ENCODE measurements at places on chromosomes 5 and 9.

DNA sequence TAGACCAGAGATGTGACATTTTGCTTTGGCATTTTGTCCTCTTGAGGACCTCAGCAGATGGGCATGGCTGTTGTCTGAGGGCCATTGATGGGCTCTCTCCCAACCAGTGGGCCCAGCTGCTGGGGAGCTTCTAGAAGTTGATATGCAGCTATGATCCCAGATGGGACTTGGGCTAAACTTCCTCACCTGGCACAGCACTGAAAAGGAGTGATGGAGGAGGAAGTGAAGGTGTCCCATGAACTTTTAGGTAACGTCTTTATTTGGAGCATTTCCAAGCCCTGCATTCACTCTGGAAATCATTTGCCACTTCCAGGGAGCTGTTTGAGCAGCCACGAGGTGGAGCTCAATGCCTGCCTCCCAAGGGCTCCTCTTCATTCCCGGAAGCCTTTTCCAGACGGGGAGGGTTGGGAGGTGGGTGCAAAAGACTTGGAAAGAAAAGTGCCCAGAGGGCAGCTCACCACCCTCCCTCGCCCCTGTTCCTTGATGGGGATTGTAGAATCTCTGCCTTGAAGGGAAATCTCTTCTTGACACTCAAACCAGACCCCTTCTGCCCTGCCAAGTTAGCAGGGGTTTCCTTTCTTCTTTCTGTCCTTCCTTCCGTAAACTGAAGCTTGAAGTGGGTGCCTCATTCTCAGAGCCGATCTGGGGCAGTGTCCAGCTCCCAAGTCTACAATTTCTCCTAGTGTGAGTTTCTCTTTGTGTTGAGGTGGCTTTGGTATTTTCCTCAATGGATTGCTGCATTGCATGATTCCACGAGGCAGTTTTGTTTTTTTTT lies 18.1 kb upstream of the NEUROG1 start:
- no peak for DNase-seq

DNA sequence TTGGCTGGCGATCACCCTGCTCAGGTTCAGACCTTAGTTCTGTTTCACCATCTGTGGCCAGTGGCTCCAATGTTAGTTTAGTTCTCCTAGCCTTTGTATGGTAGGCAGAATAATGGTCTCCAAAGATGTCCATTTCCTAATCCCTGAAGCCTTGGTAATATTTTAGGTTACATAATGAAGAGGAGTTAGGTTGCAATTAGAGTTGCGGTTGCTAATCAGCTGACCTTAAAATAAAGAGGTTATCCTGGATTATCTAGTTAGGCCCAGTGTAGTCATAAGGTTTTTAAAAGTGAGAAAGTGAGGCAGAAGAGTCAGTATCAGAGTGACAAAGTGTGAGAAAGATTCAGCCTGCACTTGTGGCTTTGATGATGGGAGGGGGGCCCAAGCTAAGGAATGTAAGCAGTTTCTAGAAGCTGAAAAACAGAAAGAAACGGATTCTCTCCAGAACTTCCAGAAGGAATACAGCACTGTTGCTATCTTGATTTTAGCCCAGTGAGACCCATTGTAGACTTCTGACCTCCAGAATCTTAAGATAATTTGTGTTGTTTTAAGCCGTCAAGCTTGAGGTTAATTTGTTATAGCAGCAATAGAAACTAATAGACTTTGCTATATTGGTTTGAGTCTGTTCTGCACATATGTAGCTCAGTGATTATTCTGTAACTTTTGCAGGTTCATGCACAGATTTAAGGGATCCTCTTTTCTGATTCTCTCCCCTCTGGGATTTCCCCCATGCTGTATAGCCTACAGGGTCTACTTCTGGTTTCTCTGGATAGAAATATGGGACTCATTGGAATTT lies 21.6 kb downstream of the LNPEP start:
- DNase-seq = no peak

DNA sequence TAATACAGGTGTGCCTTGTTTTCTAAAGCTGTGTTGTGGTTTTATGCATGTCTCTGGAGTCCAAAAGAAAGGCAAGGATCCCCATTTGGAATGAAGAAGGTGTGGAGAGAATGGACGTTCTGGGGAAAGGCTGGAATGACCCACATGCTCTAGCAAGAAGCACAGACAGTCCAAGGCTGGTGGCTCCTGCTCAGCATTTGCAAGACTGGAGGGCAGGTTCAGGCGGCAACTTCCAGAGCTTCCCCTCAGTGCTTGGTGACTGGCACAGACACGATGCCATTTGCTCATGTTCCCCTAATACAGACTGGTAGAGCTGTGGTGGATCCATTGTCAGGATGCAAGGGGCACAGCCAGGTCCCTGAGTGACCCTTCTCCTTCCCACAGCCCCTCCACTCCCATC lies 8.2 kb downstream of the SLC22A4 start:
- DNase-seq = no peak

DNA sequence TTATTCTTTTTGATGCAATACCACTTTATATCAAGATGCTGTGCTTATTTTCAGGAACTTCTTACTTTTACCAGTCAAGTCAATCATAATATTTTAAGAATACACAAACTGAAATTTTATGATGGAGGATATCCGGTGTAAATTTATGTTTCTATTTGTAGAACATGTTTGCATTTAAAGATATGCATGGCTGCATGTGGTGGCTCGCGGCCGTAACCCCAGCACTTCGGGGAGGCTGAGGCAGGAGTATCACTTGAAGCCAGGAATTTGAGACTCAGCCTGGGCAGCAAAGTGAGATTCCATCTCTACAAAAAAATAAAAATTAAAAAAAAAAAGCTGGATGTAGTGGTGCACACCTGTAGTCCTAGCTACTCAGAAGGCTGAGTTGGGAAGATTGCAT lies 73.5 kb upstream of the ALDH1A1 start:
- no peak for DNase-seq

DNA sequence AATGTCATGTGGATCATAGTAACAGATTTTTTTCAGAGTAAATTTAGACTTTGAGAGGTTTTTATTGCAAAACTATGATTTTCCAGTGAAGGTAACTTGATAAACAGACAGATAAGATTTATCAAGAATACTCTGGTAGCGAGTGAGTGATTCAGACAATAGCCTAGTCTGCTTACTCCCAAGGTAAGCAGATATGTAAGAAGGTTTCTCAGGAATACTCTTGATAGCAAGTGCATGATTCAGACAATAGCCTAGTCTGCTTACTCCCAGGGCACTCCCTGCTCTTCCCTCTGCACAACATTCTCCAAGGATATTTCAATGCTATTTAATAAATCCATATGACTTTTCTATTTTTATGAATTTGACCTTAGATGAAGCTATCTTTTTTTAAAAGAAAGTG lies 1881.5 kb downstream of the EFNA5 start:
- DNase-seq = no peak

- DNase-seq = no peak
These were observed 2.1 kb upstream of the GABRB2 start for GRCh38 chr5:161548487-161549094.

GRCh38 chr9:89891221-89891590 lies 286.4 kb downstream of the GADD45G start:
- no peak for DNase-seq

DNA sequence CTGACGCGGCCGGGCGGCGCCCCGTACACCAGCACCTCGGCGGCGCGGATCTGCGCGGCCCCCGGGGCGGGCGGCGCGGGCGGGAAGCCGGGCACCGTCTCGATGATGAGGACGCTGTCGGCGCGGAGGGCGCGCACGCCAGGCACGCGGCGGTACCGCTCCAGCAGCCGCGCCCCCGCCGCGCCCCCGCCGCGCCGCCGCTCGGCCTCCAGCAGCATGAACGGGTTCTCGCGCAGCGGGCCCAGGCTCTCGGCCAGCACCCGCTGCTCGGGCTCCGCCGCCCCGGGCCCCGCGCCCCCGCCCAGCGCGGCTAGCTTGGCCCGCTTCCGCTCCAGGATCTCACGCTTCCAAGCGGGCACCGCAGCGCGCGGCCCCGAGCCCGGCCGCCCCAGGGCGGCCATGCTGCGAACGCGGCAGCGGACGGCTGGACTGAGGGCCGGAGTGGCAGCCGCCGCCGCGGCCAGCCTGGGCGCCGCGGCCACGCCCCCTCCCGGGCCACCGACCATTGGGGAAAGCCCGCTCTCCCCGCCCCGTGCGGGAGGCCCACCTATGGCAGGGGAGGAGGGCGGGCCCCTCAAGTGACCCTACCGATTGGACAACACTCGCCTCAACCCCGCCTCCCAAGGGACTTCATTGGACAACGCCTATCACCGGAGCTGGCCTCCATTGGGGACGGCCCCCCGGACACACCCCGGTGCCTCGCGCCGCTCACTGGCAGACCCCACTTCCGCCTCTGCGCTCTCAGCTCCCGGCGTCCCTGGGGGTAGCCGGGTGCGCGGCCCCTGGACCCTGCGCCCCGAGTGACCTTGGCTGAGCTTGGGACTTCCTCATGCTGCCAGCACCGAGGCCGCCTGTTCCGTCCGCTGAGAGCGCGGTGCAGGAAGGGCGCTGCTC lies at the start of gene TPRN:
Gene TPRN, minus strand, starts transcription at position 431 of the 894 bp plus-strand sequence. Its CDS starts 30 bp downstream, at position 401.
- peak; percentile 99 for DNase-seq

GRCh38 chr5:55518831-55519390 lies 15.9 kb downstream of the PLPP1 start:
- no peak for DNase-seq

- no peak for DNase-seq
These were observed 72.7 kb upstream of the IFNE start for GRCh38 chr9:21554813-21555212.

GRCh38 chr5:52069997-52070396 lies 686.7 kb downstream of the ISL1 start:
- DNase-seq = no peak

DNA sequence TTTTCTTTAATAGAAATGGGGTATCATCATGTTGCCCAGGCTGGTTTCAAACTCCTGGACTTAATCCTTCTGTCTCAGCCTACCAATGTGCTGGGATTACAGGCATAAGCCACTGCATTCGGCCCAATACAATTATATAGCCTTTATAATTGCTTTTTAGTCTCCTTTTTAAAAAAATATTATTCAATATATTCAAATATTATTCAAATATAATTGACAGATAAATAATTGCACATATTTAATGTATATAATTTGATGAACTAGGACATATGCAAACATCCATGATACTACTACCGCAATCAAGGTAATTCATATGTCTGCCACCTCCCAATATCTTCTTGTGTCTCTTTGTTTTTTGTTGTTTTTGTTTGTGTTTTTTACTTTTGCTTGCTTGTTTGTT lies 894.2 kb upstream of the PTPRD start:
- DNase-seq = no peak

GRCh38 chr5:92002721-92003274 lies 619.7 kb upstream of the ARRDC3 start:
- DNase-seq = no peak

DNA sequence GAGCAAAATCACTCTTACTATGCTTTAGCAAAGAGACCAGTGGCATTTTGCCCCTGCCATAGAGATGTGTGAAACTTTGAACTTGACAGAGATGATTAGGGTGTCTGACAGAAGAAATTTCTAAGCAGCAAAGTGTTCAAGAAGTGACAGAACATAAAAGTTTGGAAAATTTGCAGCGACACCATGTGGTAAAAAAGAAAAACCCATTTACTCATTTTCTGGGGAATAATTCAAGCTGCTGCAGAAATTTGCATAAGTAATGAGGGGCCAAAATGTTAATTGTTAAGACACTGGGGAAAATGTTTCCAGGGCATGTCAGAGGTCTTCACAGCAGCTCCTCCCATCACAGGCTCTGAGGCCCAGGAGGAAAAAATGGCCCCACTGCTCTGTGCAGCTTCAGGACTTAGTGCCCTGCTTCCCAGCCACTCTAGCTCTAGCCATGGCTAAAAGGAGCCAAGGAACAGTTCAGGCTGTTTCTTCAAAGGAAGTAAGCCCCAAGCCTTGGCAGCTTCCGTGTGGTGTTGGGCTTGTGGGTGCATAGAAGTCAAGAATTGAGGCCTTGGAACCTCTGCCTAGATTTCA lies 6.1 kb upstream of the AP3B1 start:
- no peak for DNase-seq

- DNase-seq = no peak
These were observed 9.1 kb upstream of the ZNF608 start for GRCh38 chr5:124755565-124755964.

DNA sequence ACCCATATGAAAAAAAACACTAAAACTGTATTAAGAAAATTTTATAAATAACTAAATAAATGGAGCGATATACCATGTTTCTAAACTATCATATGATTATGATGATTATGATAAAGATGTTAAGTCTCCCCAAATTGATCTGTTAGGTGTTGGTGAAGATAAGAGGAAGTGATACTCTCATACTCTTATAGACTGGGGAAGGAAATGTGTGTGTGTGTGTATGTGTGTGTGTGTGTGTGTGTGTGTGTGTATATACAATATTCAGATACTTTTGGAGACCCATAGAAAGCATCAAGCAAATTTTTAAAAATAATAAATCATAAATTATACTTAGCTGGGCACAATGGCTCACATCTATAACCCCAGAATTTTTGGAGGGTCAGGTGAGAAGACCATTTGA lies 62.9 kb downstream of the TMEM232 start:
- no peak for DNase-seq

DNA sequence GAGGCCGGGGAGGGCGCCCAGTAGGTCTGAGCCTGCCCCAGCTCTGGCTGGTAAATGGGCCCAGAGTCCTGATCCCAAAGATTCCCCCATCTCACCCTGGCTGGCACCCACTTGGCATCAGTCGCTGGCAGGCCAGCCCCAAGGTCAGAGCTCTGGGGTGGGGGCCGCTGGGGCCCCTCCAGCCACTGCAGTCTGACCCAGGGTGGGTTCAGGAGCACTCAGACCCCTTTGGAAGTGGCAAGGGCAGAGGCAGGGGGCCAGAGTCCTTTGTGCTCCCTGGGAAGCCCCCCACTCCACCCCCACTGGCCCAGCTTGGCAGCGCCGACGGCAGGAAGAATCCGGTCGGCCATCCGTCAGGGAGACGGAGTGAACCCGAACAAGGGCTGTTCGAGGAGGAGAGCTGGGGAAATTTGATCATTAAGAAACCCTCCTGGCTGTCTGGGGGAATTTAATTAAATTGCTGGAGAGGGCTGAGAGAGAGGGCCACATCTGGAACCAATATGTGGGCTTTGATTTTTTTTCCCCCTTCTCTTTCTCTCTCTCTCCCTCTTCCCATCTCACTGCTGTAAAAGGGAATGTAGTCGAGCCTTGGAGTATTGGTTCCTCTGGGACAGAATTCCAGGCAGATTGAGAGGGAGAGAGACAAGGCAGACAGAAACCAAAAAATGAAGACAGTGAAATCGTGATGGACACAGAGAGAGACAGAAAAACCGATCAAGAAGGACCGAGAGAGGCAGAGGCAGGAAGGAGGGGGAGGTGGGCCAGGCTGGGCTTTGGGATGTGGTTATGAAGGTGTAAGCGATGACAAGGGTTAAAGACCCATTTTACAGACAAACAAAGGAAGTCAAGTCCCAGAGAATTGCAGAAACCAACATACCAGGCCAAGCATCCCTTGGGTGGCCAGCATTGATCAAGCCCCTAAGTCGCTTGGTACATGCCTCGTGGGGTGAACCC lies 8.1 kb upstream of the ASB6 start:
- no peak for DNase-seq

GRCh38 chr5:68137511-68138140 lies 77.9 kb upstream of the PIK3R1 start:
- DNase-seq = no peak

Data from NCI-H1092 (cell line).